NCI-H2107 (cell line): ENCODE measurements at places on chromosomes 4 and X.

- no peak for DNase-seq
Observed at GRCh38 chr4:4820261-4820660, 39.2 kb upstream of the MSX1 start.

- no peak for DNase-seq
Observed at GRCh38 chrX:55867181-55867651, 149.7 kb downstream of the RRAGB start.

GRCh38 chr4:120919358-120919757 is 3.2 kb downstream of the PRDM5 start:
- DNase-seq = no peak

GRCh38 chr4:119299260-119299671 is 22.7 kb downstream of the FABP2 start:
- DNase-seq = no peak

DNA sequence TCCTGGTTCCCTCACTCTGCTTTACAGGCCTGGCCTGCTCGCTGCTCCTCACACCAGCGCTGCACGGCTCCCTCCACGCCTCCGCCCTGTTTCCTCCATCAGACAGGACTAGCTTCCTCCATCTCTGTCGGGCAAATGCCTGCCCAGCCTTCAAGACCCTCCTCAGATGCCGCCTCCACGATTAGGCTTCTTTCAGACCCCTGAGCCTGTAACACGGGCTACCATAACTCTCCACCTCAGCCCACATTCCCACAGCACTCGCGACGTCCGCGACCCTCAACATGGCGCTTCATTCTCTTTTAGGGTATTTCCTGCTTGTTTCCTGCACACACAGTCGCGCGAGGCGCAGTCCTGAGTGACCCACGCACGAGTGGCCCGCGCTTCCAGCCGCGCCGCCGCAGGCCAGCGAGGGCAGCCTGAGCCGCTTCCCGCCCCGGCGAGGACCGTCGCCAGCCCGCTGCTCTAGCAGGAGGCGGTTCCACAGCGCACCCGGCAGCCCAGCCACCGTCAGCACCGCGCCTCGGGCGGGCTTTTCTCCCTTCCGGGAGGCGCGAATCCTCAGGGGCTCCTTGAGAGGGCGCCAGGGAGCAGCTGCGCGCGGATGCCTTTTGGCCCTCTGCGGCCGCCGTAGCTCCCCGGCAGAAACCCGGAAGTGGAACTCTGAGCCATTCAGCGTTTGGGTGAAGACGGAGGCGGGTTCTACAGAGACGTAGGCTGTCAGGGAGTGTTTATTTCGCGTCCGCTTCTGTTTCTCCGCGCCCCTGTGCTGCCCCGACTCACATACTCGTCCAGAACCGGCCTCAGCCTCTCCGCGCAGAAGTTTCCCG is at the start of gene FRG1:
Gene FRG1 (plus strand): TSS at position 695 of the 827 bp plus-strand sequence. CDS start 138 bp downstream, outside the sequence.
- no peak for DNase-seq

DNA sequence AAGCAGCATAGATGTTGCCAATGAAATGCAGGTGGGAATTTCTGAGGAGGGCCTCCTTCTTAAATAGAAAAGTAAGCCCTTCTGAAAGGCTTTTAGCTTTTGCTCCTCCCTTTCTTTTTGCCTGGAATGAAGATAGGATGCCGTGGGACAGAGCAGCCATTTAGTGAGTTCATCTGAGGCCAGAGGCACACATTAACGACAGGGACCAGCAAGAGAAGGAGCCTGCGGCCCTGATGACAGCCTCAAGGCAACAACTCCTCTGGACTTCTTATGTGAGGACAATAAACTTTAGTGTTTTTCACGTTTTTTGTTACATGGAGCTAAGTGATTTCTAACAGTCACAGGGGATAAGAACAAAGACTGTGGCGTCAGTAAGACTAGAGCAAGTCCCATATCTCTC is 1.1 kb upstream of the BDH2 start:
- no peak for DNase-seq

- DNase-seq = no peak
Observed at GRCh38 chr4:5804656-5805055, 88.2 kb downstream of the CRMP1 start.

GRCh38 chr4:184587701-184588100 is 61.5 kb downstream of the CASP3 start:
- DNase-seq = no peak

DNA sequence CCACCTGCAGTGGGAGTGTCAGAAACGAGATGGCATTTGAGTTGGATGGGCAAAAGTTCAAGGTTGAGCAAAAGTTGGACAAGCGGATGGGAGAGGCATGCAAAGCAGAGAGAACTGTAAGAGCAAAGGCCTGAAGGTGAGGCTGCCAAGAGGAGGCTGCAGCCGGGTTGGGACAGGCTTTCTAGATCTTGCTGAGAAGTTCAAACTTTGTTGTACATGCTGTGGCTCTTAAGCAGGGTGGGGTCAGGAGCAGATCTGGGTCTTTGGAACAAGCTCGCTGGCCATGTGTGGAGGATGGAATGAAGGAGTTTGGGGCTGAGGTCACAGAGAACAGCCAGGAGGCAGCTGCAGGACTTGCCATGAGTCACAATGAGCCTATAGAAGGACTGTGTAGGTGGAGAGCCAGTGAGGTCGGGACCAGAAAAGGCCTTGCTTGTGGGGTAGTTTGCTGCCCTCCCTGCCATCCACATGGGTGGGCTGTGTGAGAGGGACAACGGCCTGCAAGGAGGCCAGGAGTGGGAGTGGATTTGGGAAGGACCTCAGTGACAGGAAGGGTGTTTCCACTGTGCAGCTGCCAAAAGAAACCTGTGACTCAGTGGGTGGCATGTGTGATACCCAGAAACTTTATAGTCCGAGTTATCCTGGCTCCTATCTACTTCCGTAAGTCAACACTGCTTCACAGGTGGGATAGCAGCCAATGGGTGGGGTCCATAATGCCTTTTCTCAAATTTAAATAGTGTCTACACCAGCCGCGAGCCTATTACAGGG is 210.4 kb downstream of the MID1IP1 start:
- DNase-seq = no peak

- no peak for DNase-seq
Observed at GRCh38 chr4:11497972-11498371, 69.3 kb upstream of the HS3ST1 start.

DNA sequence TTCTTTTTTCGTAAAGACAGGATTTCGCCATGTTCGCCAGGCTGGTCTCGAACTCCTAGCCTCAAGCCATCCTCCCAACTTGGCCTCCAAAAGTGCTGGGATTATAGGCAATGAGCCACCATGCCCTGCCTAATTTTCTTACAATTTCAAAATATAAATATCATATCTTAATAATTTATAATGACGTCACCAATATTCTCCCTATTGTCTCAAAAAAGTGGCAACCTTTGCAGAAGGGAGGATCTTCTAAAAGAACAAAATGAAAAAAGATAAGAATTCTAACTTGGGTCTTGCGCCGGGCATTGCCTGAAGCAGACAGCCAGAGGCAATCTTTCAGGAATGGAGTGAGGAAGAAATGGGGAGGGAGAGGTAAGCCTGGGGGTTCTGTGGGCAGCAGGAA is 37.9 kb upstream of the WAS start:
- no peak for DNase-seq

GRCh38 chr4:53800741-53801140 is 209.5 kb upstream of the LNX1 start:
- no peak for DNase-seq

- no peak for DNase-seq
Observed at GRCh38 chr4:17780501-17781299, 721 bp downstream of the FAM184B start.

DNA sequence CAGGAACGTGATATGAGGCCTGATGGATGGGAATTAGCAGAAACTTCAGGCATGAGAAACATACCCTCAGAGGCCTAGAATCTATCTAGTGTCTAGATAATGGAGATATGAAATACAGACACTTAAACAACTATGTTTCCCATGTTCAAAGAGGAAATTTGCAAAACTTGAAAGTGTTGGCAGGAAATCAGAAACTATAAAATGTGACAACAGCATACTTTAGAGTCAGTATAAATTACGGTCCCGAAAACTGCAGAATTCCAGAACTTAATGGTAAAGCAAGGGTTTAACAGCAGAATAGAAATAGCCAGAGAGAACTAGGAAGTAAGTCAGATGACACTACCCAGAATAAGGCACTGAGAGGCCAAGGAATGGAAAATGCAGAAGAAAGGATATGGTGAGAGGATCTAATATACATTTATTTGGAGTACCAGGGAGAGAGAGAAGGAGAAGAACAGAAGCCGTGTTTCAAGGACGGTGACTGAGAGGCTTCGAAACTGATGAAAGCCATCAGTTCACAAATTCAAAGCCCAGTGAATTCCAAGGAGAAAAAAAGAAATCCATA is 7.4 kb downstream of the HTT-AS start:
- DNase-seq = no peak

DNA sequence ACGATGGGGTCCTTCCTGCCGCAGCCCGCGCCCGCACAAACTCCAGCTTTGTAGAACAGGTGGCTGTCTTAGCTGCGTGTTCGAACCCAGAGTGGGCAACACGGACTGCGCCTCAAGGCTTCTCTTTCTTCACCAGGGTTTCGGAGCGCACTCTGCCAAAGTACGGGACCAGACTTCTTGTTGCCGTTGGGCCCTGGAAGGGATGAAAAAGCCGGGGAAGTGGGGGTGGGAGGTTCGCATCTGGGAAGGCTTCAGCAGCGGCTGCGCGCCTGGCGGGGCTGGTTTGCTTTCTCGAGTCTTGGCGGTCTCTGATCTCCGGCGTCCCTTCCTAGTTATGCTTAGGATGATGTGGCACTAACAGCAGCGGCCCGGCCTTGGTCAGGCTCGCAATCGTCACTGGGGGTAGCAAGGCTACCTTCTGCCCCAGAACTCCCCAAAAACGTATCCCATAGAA is 673 bp downstream of the PARM1 start:
- no peak for DNase-seq

DNA sequence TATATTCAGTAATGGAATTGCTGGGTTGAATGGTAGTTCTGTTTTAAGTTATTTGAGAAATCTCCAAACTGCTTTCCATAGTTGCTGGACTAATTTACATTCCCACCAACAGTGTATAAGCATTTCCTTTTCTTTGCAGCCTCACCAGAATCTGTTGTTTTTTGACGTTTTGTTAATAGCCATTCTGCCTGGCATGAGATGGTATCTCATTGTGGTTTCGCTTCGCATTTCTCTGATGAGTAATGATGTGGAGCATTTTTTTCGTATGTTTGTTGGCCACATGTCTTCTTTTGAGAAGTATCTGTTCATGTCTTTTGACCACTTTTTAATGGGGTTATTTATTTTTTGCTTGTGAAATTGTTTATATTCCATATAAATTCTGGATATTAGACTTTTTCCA is 13.6 kb upstream of the MAGED4B start:
- DNase-seq = no peak

DNA sequence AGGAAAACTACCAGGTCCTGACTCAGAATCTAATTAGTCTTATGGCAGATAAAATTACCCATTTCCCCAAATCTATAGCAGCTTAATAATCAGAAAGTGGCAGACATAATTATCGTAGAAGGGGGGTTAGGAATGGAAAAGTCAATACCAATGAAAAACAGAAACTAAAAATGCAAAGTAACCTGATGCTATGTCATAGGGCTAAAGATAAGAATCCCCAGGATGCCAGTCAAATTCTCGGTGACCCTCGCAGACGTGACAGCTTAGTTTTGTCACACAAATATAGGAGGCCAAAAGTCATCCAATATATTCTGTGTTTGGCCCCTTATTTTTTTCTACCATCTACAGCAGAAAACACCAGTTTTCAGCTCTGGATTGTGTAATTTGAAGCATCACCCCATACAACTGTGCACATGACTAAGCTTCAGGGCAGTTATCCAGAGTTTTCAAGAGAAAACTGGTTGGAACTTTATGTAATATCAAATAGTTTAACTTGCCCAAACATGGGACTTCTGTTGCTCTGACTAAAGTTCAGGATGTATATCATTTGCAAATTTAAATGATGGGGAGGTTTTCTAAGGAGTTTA is 30.9 kb downstream of the RASSF6 start:
- no peak for DNase-seq

- DNase-seq = no peak
Observed at GRCh38 chr4:71406459-71406963, 67.7 kb downstream of the SLC4A4 start.

GRCh38 chrX:124086411-124086810 is 124.9 kb downstream of the STAG2 start:
- DNase-seq = no peak

DNA sequence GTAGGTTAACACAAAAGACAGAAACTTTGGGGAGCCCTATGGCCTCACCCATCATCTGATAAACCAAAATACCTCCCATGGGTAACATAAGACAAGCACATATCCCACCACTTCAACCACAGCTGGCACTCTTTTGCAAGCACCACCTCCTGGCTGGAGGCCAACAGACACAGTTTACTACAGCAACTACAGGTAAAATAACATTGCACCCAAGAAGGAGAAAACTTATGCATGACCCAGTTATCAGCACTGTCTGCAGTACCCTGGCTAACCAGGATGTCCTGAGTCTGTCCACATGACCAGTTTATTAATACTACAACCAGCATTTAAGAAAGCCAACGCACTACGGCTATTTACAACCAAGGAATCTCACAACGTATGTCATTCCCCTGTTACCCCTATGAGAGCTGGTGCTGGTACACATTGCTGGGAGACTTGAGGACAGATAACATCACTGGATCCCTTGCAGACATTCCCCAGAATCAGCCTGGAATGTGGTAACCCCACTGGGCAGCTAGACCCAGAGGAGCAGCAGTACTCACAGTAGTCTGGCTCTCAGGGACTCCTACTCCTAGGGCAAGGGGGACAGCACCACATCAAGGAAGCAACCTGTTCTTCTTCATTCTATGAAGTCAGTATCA is 32.0 kb downstream of the ELF2 start:
- no peak for DNase-seq

DNA sequence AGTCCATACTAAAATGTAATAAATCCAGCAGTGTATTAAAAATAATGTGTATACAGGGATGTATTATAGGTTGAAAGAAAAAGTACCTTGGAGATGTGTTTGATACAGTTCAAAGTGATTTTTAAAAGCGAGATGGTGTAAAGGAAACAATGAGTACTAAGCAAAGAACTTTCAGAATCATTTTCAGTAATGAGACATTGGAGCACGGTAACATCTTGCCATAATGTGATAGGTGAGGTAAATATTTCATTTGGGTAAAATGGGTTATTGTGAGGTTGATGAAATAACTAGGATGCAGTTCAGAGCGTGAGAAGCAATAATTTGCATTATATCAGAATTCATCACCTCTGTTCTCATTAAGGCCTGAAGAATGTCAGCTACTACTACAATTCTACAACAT is 25.9 kb downstream of the EIF2S3 start:
- no peak for DNase-seq
